ENCODE measurements at places on chromosomes 1 and 21.
A peak's percentile ranks its signal among the peaks of the same experiment; 100 is the strongest.

- DNase-seq: no peak
Measured at GRCh38 chr1:29655945-29656850, 419.9 kb downstream of the PTPRU start.

DNA sequence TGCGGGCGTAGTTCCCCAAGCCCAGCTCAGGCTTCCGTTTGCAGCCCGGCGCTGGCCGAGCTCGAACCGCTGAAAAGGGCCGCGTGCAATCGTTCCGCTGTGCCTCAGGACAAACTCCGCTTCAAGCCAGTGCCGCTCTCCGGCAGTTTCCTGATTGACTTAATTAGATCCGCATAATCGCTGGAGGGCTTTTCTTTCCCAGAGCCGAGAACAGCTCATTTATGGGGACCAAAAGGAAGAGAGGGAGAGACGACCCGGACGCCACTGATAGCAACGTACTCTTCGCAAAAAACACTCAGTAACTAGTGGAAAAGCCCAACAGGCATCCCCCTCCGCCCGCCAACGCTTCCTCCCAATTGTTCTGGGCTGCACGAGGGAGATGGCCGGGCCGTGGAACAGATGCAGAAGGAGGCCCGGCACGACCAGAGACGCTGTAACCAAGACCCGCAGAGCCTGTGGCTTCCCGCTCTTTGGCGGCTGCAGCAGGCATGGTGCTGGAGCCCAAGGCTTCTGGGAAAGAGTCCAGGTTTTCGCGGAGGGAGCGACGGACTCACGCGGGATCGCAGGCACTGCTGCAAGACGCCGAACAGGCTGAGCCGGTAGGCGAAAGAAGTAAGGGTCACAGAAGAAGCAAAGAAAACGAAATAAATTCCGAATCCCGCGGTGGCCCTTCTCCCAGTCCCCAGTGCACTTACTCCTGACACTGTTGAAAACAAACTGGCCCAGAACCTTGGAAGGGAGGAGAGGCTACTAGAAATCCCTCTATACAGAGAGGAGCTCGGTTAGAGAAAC lies 3.6 kb upstream of the FOXD2 start:
- DNase-seq: no peak

GRCh38 chr1:7447736-7448135 lies 323.4 kb upstream of the VAMP3 start:
- peak; percentile 26 for DNase-seq

GRCh38 chr1:180157576-180158057 lies 2.9 kb downstream of the QSOX1 start:
- no peak for DNase-seq

- DNase-seq: no peak
Measured at GRCh38 chr1:59316497-59317128, 19.7 kb downstream of the FGGY start.

- peak; percentile 50 for DNase-seq
Measured at GRCh38 chr1:110615548-110616130, 9.5 kb upstream of the KCNA2 start.

DNA sequence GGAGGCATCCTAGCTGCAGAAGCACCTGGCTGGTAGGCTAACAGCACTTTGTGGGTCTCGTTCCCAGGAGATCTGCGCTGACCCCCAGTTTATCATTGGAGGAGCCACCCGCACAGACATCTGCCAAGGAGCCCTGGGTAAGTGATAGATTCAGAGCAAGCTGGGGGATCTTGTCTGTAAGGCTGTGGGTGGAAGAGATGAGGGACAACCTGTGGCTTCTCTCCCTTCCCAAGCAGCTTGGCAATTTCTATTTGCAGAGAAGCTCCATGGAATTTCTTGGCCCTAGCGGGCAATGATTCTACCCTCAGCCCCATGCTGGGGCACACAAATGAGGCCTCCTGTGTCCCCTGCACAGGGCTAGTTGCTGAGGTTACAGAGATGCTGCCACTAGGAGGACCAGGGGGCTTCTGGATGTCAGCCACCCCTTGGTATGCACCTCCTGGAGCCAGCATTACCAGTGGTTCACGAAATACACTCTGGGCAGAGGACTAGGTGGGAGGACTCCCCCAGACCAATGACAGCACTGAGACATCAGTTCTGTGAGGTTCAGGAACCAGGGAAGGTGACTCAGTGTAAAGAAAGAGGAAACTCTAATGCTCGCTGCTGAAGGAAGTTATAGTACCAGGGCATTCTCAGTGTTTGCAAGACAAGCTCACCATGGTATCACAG lies 5.5 kb downstream of the CAPN2 start:
- no peak for DNase-seq

DNA sequence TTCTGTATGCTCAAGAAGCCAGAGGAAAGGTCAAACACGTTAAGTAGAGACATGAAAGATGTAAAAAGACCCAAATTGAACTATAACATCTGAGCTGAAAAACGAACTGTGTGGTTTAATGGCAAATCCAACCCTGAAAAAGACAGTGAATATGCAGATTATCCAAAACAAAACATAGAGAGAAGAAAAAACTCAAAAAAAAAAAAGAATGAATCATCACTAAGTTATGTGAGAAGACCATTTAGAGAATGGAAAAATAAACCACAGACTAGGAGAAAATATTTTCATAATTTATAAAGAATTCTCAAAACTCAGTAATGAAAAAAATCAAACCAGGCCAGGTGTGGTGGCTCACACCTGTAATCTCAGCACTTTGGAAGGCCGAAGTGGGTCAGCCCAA lies 253.3 kb downstream of the PLPP3 start:
- no peak for DNase-seq

- no peak for DNase-seq
Measured at GRCh38 chr1:240683576-240683975, 71.6 kb upstream of the GREM2 start.

DNA sequence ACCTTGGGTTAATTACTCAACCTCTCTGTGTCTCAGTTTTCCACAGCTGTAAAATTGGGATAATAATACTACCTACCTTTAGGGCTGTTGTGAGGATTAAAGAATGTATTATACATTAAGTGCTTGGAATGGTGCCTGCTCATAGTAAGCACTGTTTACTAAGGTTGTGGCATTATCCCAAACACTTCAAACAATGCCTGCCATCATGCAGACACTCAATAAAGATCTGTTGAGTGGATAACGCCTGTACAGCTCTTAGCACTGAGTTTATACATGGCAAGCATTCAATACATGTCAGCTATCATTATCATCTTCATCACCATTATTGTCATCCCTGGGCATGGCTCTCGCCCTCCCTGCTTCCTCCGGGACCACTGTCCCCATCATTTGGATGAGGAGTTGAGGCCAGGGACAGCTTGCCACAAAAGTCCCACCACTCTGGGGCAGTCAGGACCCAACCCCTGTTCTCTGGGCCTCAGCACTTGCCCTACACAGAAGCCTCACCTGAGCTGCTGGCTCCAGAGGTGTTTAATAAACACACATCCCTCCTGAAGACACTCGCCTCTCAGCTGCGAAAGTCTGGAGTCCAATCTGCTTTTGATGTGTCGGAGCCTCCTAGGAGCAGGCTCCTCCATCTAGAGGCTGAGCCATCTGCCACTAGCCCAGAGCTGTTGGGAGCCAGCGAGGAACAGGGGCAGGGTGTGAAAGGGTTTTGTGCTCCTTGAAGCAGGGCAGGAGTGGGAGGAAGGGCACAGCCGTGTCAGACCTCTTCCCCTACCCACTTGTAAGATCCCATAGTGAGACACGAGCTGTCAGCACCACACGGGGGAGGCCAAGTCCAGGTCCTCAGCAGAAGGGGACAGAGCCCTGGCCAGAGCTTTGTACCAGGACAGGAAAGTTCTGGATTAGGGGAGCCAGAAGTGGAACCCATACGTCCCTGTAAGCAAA lies 80.9 kb upstream of the ZC3H12A start:
- no peak for DNase-seq

- DNase-seq: no peak
Measured at GRCh38 chr1:116889380-116889779, 20.3 kb upstream of the PTGFRN start.

GRCh38 chr1:1755426-1755825 lies 22.8 kb downstream of the NADK start:
- DNase-seq: no peak

DNA sequence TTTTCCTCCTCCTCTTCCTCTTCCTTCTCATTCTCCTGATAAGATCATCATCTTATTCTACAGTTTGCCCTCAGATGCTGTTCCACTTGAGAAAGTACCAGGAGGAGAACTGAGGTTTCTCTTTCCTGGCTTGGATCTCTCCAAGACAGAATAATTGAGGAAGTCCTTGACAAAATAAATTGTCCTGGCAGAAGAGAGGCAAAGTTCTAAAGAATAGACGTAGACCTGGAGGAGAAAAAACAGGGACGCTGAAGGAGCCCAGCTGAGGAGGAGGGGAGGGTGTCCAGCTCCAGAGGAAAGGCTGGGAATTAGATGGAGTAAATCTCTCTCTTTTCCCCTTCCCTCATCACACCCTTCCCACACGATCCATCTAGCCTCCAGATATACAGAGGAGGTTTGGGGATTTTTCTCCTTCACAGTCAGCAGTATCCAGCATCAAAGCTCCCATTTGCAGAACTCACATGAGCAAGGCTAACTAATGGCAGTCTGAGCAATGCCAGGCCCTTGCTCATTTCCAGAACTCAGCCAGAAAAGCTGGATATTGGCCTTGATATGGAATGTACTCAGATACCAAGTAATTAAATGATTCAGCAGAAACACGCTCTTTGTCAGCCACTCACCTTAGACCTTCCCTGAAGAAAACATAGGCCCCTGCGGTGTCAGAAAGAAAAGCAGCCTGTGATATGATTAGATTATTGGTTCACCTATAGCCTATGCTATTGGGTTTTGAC lies 5.1 kb upstream of the GNG12 start:
- DNase-seq: no peak

- DNase-seq: no peak
Measured at GRCh38 chr1:222732216-222733159, 4.5 kb upstream of the FAM177B start.

- no peak for DNase-seq
Measured at GRCh38 chr1:228174482-228175315, 9.1 kb downstream of the IBA57 start.

DNA sequence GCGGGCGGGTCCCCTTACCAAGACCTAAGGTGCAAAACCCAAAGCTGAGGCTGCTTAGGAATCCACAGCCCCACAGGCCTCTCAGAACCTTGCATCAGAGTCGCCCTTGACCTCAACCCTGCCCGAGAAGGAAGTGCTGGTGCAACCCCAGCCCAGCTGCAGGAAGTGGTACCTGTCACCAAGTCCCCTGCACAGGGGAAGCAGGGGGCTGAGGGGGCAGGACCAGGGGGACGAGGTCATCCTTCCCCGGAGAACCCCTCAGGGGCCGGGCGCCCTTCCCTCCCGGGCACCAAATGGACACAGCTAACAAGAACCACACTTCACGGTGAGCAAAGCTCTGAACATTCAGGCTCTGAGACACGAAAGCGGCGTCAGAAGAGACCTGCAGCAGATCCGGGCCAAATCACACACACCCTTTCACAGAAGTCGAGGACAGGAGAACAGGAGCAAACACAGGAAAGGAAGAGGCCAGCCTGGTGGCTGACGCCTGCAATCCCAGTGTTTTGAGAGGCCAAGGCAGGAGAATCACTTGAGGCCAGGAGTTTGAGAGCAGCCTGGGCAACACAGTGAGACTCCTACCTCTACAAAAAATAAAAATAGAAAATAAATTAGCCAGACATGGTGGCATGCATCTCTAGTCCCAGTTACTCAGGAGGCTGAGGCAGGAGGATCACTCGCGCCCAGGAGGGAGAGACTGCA lies 6.4 kb downstream of the ITGB2 start:
- DNase-seq: no peak

GRCh38 chr1:76053021-76053420 lies 21.5 kb upstream of the ST6GALNAC3 start:
- DNase-seq: no peak

GRCh38 chr1:211781260-211781659 lies 49.3 kb downstream of the LPGAT1 start:
- no peak for DNase-seq

DNA sequence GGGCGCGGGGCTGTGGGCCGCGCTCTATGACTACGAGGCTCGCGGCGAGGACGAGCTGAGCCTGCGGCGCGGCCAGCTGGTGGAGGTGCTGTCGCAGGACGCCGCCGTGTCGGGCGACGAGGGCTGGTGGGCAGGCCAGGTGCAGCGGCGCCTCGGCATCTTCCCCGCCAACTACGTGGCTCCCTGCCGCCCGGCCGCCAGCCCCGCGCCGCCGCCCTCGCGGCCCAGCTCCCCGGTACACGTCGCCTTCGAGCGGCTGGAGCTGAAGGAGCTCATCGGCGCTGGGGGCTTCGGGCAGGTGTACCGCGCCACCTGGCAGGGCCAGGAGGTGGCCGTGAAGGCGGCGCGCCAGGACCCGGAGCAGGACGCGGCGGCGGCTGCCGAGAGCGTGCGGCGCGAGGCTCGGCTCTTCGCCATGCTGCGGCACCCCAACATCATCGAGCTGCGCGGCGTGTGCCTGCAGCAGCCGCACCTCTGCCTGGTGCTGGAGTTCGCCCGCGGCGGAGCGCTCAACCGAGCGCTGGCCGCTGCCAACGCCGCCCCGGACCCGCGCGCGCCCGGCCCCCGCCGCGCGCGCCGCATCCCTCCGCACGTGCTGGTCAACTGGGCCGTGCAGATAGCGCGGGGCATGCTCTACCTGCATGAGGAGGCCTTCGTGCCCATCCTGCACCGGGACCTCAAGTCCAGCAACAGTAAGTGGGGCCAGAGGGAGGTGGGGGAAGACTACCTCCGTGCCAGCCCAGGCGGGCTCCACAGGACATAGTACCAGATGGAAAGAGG lies 808 bp downstream of the MAP3K21 start:
- no peak for DNase-seq

DNA sequence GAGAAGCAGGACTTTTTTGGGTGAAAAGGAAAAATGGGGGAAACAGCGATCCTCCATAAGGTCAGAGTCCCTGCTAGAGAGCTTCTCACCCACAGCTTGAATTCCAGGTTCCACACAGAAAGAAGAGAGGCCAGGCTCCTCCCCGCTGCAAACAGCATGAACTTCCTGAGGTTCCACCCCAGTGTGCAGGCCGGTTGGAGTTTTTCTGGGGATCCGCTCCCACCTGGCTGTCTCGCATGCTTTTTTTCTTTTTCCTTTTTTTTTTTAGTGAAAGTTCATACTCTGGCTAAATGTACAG lies 595.1 kb upstream of the ZP4 start:
- DNase-seq: no peak

- DNase-seq: peak; percentile 93
Measured at GRCh38 chr1:205273551-205273982, 45.8 kb downstream of the TMCC2 start.

DNA sequence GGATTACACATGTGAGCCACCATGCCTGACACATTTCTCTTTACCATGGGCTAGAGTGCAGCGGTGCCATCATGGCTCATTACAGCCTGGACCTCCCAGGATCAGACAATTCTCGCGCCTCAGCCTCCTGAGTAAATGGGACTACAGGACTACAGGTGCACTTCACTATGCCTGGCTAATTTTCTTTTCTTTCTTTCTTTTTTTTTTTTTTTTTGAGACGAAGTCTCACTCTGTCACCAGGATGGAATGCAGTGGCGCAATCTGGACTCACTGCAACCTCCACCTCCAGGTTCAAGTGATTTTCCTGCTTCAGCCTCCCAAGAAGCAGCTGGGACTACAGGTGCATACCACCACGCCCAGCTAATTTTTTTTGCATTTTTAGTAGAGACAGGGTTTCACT lies 14.8 kb upstream of the KIF1B start:
- DNase-seq: no peak

GRCh38 chr1:57963581-57963980 lies 539.7 kb upstream of the DAB1 start:
- no peak for DNase-seq

Data from NCI-H187 (cell line).